GM23248 (cell line): ENCODE measurements at places on chromosomes 12 and 14. TPM values are rescaled to one million over a fixed set of nuclear protein-coding genes. Genes with fewer than 3 reads are reported as not detected.
A peak's percentile ranks its signal among the peaks of the same experiment; 100 is the strongest.

GRCh38 chr12:49195736-49196135, 6.9 kb upstream of the TUBA1A start:
- H3K36me3 ChIP-seq: no peaks in the 10 kb centered on the region
- no peak overlapping the region for H3K27ac ChIP-seq
- peaks cover 18% of the 10 kb centered on the region for H3K4me1 ChIP-seq
- no peaks in the 10 kb centered on the region for H3K27me3 ChIP-seq

DNA sequence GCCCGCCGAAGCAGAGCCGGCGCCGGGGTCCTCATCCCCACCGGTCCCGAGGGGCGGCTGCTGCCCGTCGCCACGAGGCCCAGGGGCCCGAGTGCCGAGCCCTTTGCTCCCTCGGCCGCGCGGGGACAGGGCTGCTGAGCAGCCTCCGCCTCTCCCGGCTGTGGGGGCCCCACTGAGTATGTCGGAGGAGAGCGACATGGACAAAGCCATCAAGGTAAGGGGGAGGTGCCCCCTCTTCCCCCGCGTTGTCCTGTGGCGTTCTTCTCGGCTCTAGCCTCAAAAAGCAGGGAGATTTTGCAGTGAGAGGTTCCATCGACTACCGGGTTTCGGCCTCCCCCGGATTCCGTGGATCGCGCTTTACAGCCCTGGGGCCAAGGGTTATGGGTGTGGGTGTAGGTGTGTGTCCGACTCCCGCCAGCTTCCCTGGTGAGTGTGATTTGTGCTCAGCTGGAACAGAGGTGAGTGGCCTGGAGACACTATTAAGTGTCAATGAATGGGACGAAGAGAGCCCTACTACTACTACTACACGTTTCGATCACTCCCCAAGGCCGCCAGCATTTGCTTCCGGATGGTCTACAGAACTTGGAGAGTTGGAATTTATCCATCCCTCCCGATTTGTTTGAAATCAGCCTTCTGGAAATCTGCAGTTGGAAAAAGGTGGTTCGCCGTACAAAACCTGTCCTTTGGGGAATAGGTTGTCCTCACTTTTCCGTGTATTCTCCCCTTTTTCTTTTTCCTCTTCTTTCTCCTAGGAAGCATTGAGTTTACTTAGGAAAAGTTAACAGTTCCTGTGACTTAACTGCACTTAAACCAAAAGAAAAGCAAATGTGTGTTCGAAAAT, 748 bp downstream of the MAPKAPK5 start:
- peak overlapping the region; percentile 91 for H3K4me3 ChIP-seq
- peak; percentile 63 for DNase-seq
- H3K27me3 ChIP-seq: no peaks in the 10 kb centered on the region
- no peaks in the 10 kb centered on the region for H3K36me3 ChIP-seq

DNA sequence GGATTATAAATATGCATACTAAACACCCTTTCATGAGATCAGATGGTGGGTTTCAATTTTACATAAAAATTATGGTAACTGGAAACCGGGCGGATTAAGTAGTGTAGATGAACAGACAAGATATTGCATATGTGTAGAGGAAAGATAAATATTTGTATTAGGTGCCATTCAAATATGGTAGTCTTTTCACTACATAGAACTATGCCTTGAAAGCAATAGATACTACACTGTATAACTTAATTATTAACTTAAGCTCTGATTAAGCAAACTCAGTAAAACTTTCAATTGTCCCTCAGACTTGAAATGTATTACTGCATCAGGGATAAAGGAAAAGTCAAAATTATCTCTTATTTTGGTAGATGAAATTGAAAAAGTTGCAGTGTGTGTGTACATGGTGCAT, 1.9 kb downstream of the PTPN21 start:
- H3K4me1 ChIP-seq: peaks cover 35% of the 10 kb centered on the region
- peak overlapping the region; percentile 99 for H3K4me3 ChIP-seq
- no peak for DNase-seq
- H3K27me3 ChIP-seq: no peaks in the 10 kb centered on the region
- 0 out of 2 replicates have a peak overlapping the region, but pooled peaks have one; percentile 49 for H3K27ac ChIP-seq

DNA sequence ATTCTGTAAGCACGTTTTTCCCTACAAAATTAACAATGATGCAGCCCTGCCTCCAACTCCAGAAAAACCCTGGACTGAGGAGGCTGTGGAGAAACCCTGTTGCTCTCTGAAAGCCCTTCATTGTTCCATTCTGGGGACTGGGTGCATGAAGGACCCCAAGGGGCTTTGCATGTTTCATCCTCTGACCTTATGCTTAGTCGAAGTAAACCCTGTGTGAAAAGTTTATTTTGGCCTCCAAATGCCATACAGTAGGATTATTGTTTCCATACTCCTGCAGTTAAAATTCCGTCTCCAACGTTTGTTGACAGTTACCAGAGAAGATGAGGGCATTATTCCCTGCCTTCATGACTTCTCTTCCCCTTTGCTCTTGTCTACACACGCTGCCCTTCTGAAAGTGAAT, 46.0 kb downstream of the CKB start:
- no peak overlapping the region for H3K27ac ChIP-seq
- H3K4me1 ChIP-seq: no peaks in the 10 kb centered on the region
- no peak overlapping the region for H3K4me3 ChIP-seq
- H3K36me3 ChIP-seq: peaks cover 74% of the 10 kb centered on the region
- H3K27me3 ChIP-seq: no peaks in the 10 kb centered on the region

DNA sequence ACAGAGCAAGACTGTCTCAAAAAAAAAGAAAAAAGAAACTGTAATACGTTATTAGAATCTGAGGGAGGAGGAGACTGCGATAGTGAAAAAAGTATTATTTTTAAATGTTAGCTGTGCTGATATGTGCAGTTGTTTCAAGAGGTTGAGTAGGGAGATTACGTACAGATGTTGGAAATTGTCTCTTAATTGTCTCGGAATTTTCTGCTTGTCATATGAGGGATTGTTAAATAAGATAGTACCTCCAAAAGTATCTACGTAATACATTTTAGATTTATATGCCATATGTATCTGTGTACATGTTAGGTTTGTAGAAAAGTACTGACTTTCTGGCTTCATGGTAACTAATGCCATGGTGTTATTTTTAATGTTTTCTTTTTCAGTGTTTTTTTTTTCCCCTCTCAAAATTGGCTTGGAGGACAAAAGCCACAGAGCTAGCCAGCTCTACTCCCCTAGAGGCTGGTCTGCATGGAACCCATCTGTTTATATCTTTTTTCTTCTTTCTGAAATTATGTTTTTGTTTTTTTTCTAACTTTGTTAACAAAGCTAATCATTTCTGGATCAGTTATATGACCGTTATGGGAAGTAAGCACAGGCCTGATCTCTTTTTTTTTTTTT, 3.4 kb downstream of the RIMKLB start:
- no peaks in the 10 kb centered on the region for H3K36me3 ChIP-seq
- H3K4me3 ChIP-seq: no peak overlapping the region
- H3K27ac ChIP-seq: no peak overlapping the region
- peaks cover 11% of the 10 kb centered on the region; the same call in 1 of the 2 replicates for H3K4me1 ChIP-seq
- DNase-seq: no peak

GRCh38 chr14:69345402-69345801, 52.7 kb downstream of the ERH start:
- no peak for DNase-seq
- H3K4me3 ChIP-seq: no peak overlapping the region
- H3K27me3 ChIP-seq: no peaks in the 10 kb centered on the region
- H3K27ac ChIP-seq: no peak overlapping the region

DNA sequence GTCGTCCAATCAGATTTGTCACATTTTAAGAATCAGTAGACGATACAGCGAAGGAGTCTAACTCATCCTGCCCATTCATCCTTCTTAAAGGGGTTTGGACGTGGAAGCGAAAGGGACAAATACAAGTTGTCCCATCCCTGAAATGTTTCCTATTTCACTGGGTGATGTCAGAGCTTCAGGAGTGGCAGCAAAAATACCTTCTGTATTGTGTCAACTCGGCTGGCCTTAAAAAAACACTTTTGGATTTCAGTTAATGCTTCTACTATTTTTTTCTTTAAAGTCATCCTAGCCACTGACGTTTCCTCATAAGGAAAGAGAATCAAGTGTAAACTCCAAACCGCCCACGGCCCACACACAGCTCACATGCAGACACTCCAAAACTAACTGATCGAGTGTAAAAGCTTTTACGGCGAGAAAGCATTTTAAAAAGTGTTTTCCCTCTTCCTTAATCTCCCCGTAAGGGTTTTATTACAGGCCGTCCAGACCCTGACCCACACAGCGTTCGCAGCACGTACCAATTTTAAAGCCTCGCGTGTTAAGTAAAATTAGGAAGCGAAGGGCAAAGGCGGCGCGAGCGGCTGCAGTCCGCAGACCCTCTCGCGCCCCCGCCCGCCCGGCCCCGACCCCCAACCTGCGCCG, 593 bp downstream of the CFL2 start:
- H3K27ac ChIP-seq: peak overlapping the region; percentile 89
- peaks cover 8% of the 10 kb centered on the region for H3K36me3 ChIP-seq
- peaks cover 50% of the 10 kb centered on the region for H3K4me1 ChIP-seq
- peak; percentile 91 for DNase-seq

- no peaks in the 10 kb centered on the region for H3K36me3 ChIP-seq
- H3K27ac ChIP-seq: no peak overlapping the region
- no peaks in the 10 kb centered on the region for H3K27me3 ChIP-seq
- H3K4me1 ChIP-seq: peaks cover 13% of the 10 kb centered on the region
Measured at GRCh38 chr12:26680727-26681455, 152.1 kb downstream of the ITPR2 start.

- no peaks in the 10 kb centered on the region for H3K36me3 ChIP-seq
- DNase-seq: no peak
- no peaks in the 10 kb centered on the region for H3K4me1 ChIP-seq
Measured at GRCh38 chr14:90434370-90435020, 37.7 kb downstream of the CALM1 start.

DNA sequence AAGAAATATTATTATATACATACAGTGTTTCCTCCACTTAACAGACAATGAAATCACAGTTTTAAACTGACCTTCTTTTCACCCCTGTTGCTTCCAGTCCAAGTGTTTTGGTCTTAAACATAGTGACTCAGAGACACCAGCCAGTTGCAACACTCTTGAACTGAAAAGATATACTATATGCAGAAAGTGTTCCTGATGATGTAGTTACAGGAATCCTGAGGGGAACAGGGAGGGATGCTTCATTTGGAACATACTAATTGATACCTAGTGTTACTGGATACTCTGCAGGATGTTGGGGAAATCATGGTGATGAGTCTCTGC, 420.8 kb downstream of the CCDC91 start:
- DNase-seq: peak; percentile 91
- H3K27ac ChIP-seq: peak overlapping the region; percentile 42
- no peaks in the 10 kb centered on the region for H3K27me3 ChIP-seq
- no peaks in the 10 kb centered on the region for H3K36me3 ChIP-seq
- H3K4me1 ChIP-seq: peaks cover 14% of the 10 kb centered on the region

- no peaks in the 10 kb centered on the region for H3K36me3 ChIP-seq
- H3K27me3 ChIP-seq: no peaks in the 10 kb centered on the region
- H3K27ac ChIP-seq: no peak overlapping the region
- no peak overlapping the region for H3K4me3 ChIP-seq
- peaks cover 10% of the 10 kb centered on the region for H3K4me1 ChIP-seq
- no peak for DNase-seq
Measured at GRCh38 chr12:27290501-27291168, 42.0 kb upstream of the BMAL2 start.

- no peaks in the 10 kb centered on the region for H3K27me3 ChIP-seq
- peaks cover 43% of the 10 kb centered on the region for H3K4me1 ChIP-seq
- H3K27ac ChIP-seq: peak overlapping the region; percentile 69
Measured at GRCh38 chr12:50542448-50542847, 37.7 kb downstream of the DIP2B start.

GRCh38 chr14:101074196-101075024, 170.9 kb upstream of the RTL1 start:
- peaks cover 20% of the 10 kb centered on the region for H3K4me1 ChIP-seq
- H3K27me3 ChIP-seq: peaks cover 13% of the 10 kb centered on the region; the same call in 1 of the 2 replicates
- no peak for DNase-seq

- no peak overlapping the region for H3K27ac ChIP-seq
- no peaks in the 10 kb centered on the region for H3K36me3 ChIP-seq
- no peak overlapping the region for H3K4me3 ChIP-seq
- H3K27me3 ChIP-seq: no peaks in the 10 kb centered on the region
- DNase-seq: peak; percentile 6
Measured at GRCh38 chr14:88380405-88380804, 5.1 kb upstream of the SPATA7 start.

GRCh38 chr14:27026097-27026496, 428.3 kb upstream of the NOVA1 start:
- no peak for DNase-seq
- H3K36me3 ChIP-seq: no peaks in the 10 kb centered on the region
- no peaks in the 10 kb centered on the region for H3K27me3 ChIP-seq

DNA sequence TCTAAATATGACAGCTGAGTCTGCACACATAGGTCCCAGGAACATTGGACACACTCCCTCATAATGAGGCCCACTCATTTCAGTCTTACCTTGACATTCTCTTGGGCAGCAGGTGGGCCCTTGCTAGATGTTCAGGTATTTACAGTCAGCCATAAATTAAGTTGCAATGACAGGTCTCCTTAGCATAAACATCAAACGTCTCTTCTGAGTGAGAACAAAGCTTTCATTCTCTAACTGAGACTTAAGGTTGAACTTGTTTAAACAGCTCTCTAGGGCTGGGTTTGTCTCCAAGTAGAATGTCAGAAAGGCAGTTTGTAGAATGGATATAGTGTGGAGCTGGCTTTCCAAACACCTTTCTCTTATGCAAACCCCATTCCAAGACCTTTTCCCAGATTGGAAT, 10.3 kb downstream of the ACVR1B start:
- peaks cover 16% of the 10 kb centered on the region for H3K4me1 ChIP-seq
- peaks cover 4% of the 10 kb centered on the region; the same call in 1 of the 2 replicates for H3K36me3 ChIP-seq
- no peaks in the 10 kb centered on the region for H3K27me3 ChIP-seq
- H3K4me3 ChIP-seq: no peak overlapping the region
- DNase-seq: no peak

- peaks cover 40% of the 10 kb centered on the region for H3K36me3 ChIP-seq
- H3K4me1 ChIP-seq: no peaks in the 10 kb centered on the region
- H3K4me3 ChIP-seq: no peak overlapping the region
- no peaks in the 10 kb centered on the region for H3K27me3 ChIP-seq
Measured at GRCh38 chr14:73295198-73295796, 58.0 kb downstream of the PAPLN start.

- H3K4me3 ChIP-seq: no peak overlapping the region
- no peaks in the 10 kb centered on the region for H3K27me3 ChIP-seq
- peak; percentile 16 for DNase-seq
- no peaks in the 10 kb centered on the region for H3K4me1 ChIP-seq
- no peaks in the 10 kb centered on the region for H3K36me3 ChIP-seq
Measured at GRCh38 chr12:59444932-59445331, 150.9 kb upstream of the SLC16A7 start.

- peak; percentile 44 for DNase-seq
- H3K4me1 ChIP-seq: peaks cover 24% of the 10 kb centered on the region
- H3K36me3 ChIP-seq: no peaks in the 10 kb centered on the region
Measured at GRCh38 chr14:91284791-91285548, 40.5 kb upstream of the GPR68 start.

GRCh38 chr12:90572778-90573177, 382.2 kb downstream of the CCER1 start:
- no peak overlapping the region for H3K4me3 ChIP-seq
- no peak overlapping the region for H3K27ac ChIP-seq
- no peaks in the 10 kb centered on the region for H3K36me3 ChIP-seq
- no peaks in the 10 kb centered on the region for H3K4me1 ChIP-seq
- no peaks in the 10 kb centered on the region for H3K27me3 ChIP-seq

GRCh38 chr12:122949405-122949804, 16.9 kb downstream of the ABCB9 start:
- no peak overlapping the region for H3K27ac ChIP-seq
- H3K36me3 ChIP-seq: no peaks in the 10 kb centered on the region
- no peaks in the 10 kb centered on the region for H3K27me3 ChIP-seq

The NTN4 gene
- 63.7 and 76.6 TPM in 2 replicates for total RNA-seq

The NTF3 gene
- 1.0 and 4.8 TPM in 2 replicates for total RNA-seq

The TMEM132D gene
- not detected in 2 replicates for total RNA-seq

The ATP5MC2 gene
- total RNA-seq: 191 and 257 TPM in 2 replicates

The MUCL1 gene
- not detected in 2 replicates for total RNA-seq

The EIF2S3B gene
- 4.9 and 8.9 TPM in 2 replicates for total RNA-seq

The INHBC gene
- not detected in 2 replicates for total RNA-seq

The LMNTD1 gene
- total RNA-seq: 0.13 and 0.43 TPM in 2 replicates

The GLS2 gene
- total RNA-seq: not detected in 2 replicates

The ABCB9 gene
- total RNA-seq: 4.0 and 4.4 TPM in 2 replicates
